ENCODE measurements at places on chromosomes 16 and 17.

GRCh38 chr16:21101631-21102420, 48.8 kb downstream of the DNAH3 start:
- DNase-seq: peak; percentile 31

DNA sequence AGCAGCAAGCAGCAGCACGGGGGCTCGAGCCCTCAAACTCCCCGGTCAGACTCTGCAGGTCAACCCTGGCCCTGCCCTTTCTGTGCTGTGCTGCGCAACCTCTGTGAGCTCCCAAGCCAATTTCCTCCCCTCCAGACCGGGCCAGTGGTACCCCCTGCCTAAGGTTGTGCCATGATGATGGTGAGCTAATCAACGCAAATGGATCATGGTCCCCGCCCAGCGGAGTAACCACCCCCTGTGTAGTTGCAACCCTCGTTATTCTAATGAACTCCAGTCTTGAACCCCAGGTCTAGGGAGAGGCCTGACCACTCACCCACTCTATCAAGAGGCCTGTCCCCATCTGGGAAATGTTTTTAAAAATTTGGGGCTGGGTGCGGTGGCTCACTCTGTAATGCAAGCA, 201.8 kb upstream of the FOXF1 start:
- no peak for DNase-seq

- DNase-seq: no peak
Observed at GRCh38 chr17:35559495-35560210, 966 bp downstream of the SLFN14 start.

GRCh38 chr16:72051818-72052217, 2.5 kb upstream of the HP start:
- DNase-seq: no peak

Data from retina (tissue), 1 donor.